Endodermal cell (in vitro differentiated cells): ENCODE measurements at places on chromosomes 12 and 14. TPM values are rescaled to one million over a fixed set of nuclear protein-coding genes. Genes with fewer than 3 reads are reported as not detected.

The MORN3 gene
- 0.89 to 2.1 TPM (median 1.4 TPM) in 3 replicates for total RNA-seq

- no peak overlapping the region for H3K27ac ChIP-seq
- H3K27me3 ChIP-seq = no peaks in the 10 kb centered on the region
- no peaks in the 10 kb centered on the region for H3K36me3 ChIP-seq
- H3K4me1 ChIP-seq = no peaks in the 10 kb centered on the region
- no peak overlapping the region for H3K4me3 ChIP-seq
- no peak for DNase-seq
These were observed 112.8 kb downstream of the CHST11 start for GRCh38 chr12:104569346-104570173.

- H3K4me1 ChIP-seq = no peaks in the 10 kb centered on the region
- no peak overlapping the region for H3K27ac ChIP-seq
- H3K27me3 ChIP-seq = peaks cover 58% of the 10 kb centered on the region
- H3K36me3 ChIP-seq = no peaks in the 10 kb centered on the region
- no peak overlapping the region for H3K4me3 ChIP-seq
These were observed 176.3 kb upstream of the ARID2 start for GRCh38 chr12:45553204-45553603.

The KRT79 gene
- not detected in 3 replicates for total RNA-seq
